EL (cell line): ENCODE measurements at places on chromosomes 2 and 18.

- DNase-seq = peak; percentile 81
Observed at GRCh38 chr18:62128157-62128556, 58.7 kb downstream of the PIGN start.

- DNase-seq = no peak
Observed at GRCh38 chr2:197183355-197183754, 127.2 kb downstream of the ANKRD44 start.

DNA sequence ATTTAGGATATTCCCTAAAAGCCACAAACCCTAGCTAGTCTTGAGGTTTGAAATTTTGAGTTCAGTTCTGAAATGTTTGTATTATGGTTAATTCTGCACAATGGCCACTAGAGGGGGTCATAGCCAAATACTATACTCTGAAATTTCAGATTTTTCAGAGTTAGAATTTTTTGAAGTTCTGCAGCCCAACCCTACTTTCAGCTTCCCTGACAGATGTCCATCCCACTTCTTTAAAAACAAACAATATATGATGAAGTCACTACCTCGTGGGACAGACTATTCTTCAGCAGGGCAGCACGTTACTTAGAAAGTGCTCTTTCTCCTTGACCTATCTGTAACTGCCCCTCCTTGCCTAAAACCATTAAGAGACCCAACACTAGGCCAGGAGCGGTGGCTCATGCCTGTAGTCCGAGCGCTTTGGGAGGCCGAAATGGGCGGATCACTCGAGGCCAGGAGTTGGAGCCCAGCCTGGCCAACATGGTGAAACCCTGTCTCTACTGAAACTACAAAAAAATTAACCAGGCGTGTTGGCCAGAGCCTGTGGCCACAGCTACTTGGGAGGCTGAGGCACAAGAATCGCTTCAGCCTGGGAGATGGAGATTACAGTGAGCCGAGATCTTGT lies 48.2 kb upstream of the PAPOLG start:
- peak; percentile 43 for DNase-seq

GRCh38 chr2:233063269-233063975 lies 3.3 kb downstream of the INPP5D start:
- DNase-seq = no peak

DNA sequence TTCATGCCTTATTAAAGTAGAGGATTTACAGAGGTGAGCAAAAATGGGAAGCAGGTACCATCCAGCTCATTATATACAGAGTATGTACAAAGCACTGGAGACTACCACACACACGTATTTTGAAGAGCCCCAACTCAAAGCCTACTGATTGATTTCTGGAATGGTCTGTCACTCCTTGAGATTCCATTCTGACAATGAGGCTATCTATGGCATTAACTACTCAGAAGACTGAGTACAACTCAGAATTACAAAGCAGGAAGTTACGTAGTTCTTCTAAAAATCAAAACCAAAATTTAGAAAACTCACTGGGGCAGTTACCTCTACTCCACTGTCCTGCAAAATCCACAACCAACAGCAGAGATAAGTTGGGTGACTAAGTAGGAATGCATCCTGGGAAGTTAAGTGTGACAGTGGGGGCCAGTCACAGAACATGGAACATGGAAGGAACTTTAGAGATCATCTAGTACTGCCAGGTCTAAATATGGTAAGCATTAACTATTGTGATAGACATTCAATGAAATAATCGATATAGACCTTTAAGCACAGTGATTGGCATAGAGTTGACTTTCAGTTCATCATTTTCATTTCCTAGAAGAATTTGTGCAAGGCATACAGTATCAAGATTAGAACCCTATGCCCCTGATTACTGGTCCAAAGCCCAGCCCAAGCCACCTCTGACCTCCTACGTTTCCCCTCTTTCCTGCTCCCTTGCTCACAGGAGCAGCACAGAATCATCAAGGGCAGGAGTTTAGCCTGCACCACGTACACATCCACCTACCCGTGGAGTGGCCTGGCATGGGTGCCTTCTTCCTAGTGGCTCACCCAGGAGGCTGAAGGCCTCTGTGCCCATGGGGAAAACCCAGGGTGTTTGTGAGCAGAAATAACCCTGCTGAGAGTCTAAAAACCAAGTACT lies 80.1 kb upstream of the FOSL2 start:
- DNase-seq = no peak

DNA sequence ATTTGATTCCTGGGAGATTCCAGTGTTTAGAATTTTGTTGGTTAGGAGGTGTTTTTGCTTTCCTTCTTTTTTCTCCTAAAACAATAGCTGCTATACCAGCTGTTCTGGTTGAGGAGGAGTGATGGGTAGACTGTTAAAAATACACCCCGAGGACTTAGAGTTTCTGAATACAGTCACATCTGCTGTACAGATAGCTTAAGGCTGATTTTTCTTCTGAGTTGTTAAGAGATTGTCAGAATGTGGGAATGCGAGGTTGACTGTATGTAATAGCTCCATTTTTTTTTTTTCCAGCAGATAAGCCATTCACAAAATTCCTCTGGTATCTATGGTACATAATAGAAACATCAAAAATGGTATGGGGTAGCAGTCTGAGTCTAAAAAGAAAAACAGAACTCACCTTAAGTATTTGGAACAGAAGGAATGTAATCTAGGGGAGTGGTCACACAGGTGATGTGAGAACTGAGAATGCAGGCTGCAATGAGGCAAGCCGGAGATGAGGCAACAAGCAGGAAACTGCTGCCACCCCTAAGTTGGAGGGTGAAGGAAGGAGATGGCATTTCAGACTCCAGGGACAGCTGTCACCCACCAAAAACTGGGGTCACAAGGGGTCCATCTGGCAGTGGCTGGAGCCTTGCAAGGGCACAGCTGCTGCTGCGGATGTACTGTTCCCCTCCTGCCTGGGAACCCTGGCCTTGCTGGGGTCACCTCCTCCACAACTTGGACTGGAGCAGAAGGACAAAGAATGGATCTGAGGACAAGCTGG lies 2.4 kb downstream of the DGKD start:
- no peak for DNase-seq

- no peak for DNase-seq
Observed at GRCh38 chr18:13267431-13267873, 48.9 kb downstream of the LDLRAD4 start.

GRCh38 chr2:176503776-176504175 lies 234.5 kb downstream of the MTX2 start:
- no peak for DNase-seq

- no peak for DNase-seq
Observed at GRCh38 chr2:190563646-190564045, 29.1 kb upstream of the NEMP2 start.

DNA sequence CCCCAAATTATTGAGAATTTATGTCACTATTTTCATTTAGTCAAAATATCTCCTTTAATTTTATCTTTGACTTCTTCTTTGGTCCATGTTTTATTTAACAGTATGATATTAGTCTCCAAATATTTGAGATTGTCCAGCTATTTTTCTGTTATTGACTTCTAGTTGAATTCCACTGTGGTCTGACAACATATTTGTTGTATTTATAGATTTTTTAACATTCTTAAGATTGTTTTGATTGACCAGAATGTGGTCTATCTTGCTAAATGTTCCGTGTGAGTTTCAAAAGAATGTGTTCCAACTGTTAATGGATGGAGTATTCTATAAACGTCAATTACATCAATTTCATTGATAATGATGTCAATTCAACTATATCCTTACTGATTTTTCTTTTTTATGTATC lies 1452.1 kb downstream of the SUCLG1 start:
- peak; percentile 65 for DNase-seq

DNA sequence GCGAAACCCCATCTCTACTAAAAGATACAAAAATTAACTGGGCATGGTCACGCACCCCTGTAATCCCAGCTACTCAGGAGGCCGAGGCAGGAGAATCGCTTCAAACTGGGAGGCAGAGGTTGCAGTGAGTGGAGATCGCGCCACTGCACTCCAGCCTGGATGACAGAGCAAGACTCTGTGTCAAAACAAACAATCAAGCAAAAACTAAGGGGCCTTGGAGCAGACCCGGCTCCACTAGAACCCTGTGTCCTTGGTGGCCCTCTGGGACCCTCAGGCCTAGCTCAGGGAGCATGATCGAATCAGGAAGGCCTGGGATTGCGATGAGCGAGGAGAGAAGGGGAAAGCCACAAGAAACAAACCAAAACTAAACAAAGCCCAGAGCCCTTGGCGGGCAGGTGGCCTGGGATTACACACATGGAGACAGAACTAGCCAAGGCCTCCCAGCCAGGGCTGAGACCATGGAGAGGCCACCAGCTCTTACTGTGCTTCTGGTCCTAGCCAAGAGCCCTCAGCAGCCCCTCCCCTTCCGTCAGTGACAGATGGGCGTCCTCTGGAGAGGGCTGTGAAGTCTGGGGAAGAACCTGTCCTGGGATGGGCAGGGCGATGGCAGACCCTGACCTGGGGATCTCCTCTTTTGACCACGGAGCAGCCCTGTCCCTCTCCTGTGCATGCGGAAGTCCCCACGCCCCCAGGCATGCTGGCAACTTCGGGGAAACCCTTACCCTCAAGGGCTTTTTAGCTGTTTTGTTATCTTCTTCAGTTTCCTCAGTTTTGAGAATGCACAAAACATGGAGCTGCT lies 27.4 kb upstream of the CATIP start:
- DNase-seq = no peak

GRCh38 chr2:41413813-41414485 lies 633.9 kb upstream of the PKDCC start:
- DNase-seq = no peak

DNA sequence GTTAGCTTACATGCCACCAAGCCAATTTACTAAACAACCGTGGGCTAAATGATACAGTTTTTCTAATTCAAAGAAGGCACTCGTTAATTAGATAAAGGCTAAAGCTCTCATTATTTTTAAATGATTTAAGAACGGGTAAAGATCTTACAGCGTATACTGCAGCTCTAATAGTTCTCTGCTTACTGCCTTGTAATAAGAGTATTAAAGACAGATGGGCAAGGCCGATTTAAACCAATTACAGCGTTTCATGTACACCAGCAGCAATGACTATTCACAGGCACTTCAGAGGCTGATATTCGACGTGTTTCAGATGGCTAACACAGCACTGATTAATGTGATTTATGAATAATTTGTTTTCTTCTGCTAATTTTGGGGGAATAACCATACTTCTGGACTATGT lies 259.3 kb downstream of the ZNF407 start:
- DNase-seq = no peak

DNA sequence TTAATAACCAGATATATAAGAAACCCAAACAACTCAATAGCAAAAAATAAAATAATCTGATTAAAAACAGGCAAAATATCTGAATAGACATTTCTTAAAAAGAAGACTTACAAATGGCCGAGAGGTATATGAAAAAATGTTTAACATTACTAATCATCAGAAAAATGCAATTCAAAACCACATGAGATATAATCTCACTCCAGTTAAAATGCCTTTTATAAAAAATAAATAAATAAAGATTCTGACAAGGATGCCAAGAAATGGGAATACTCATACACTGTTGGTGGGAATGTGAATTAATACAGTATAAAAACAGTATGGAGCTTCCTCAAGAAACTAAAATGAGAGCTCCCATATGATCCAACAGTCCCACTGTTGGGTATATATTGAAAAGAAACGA lies 33.9 kb upstream of the BMP10 start:
- DNase-seq = peak; percentile 57

- DNase-seq = no peak
Observed at GRCh38 chr2:72211350-72211749, 63.7 kb upstream of the CYP26B1 start.

DNA sequence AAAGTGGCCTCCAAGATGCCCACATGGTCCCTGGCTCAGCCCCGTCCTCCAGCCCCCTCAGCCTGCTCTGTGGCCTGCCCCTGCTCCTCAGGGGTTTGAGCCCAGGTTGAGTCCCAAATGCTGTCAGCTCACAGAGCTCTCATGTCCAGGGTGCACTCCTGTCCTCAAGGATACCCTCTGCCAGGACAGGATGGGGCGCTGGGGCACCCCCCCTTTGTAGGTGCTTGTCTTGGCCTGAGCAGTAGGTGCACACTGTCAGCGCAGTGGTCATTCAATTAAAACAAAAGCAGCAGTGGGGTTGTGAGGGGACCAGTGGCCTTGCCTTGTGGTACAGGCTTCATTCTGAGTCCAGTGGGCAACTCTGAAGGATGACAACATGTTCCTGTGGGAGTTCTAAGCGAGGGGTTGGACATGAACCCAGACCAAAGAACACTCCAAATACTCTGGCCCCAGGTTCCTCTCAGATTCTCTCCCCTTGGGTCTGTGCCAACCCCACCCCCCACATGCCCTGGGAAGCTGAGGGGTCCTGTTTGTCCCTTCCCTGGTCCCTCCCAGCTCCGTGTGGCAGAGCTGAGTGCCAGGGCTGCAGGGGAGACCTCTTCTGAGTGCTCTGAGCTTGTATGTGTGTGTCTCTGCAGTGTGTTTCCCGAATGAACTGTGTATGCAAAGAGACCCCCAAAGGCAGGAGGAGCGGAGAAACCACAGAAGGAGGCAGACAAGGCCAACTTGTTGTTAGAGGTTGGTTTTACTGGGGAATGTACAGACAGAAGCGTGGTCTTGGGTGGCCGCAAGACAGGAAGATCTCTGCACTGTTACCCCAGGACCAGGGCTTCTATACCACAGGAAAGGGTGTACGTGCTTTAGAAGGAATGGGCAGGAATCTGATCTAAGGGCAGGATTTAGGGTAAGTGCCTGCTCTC lies 155.6 kb upstream of the HS6ST1 start:
- no peak for DNase-seq

DNA sequence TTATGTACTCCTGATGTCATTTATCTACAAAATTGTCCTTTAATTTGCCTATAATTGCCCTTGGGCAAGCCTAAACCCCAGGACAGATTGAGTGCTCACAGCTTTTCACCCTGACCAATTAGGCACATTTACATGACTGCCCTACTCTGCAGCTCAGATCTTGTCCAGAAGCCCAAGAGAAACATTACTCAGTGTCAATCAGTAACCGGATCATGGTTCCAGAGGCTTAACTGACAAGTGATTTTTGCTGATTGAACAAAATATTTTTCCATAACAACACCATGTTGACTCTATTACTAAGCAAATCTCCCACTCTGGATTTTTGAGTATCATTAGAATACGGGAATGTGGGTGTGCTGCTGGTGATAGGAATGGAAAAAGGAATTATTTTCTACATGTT lies 465.4 kb upstream of the TNP1 start:
- no peak for DNase-seq

- peak; percentile 17 for DNase-seq
Observed at GRCh38 chr2:161004379-161004778, 155.8 kb upstream of the TANK start.

GRCh38 chr2:202267495-202267894 lies 1.9 kb downstream of the NOP58 start:
- DNase-seq = peak; percentile 34

- no peak for DNase-seq
Observed at GRCh38 chr18:69383186-69383585, 17.5 kb upstream of the DOK6 start.

DNA sequence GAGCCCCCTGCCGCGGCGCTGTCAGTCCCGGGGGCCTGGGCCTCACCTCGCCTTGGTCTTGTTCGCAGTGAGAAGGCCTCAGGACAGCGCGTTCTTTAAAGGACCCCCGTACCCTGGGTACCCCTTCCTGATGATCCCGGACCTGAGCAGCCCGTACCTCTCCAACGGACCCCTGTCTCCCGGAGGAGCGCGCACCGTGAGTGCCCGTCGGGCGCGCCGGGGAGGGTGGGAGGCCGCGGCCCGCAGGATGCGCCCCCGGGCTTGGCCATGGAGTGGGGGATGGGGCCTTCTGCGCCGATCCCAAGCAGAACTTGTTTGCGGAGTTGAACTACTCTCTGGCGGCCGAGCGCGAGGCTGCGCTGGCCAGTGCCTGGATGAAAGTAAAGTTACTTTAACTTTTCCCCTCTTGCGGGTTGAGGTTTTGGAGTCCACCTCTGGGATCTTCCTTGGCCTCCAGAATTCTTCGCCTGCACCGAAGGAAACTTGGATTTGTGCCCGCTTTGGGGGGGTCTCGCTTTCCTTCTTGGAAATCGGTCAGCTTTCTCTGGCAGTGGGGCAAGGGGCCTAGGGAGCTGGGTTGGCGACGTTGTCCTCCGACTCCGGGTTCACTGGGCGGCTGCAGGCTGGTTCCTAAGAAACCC lies 1.2 kb downstream of the TCF7L1 start:
- peak; percentile 13 for DNase-seq
